CD4-positive, alpha-beta T cell treated with Interleukin-17A for 4 hours (primary cell): ENCODE measurements at places on chromosomes 2 and 18.

DNA sequence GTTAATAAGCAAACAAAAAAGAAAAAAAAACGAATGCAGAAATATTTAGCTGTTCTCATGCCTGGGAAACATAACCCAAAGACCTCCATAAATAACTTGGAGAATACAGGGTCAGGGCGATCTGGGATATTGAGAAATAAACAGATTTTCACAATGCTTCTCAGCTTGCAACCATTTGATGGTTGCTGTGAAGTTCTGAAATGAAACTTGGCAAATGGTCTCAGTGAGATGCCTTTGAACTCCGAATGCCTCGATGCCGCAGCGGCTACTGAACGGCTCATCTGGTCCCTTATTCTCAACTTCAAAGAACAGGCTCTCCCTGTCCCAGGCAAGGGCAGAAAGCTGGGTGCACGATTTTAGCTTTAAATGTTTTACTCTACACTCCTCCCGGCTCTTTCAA, 78.1 kb downstream of the ZNF516 start:
- no peak for DNase-seq

- DNase-seq, result no peak
These were observed 490.7 kb downstream of the EIPR1 start for GRCh38 chr2:2886922-2887321.

GRCh38 chr2:1800716-1801388, 56.5 kb upstream of the PXDN start:
- DNase-seq, result no peak

- DNase-seq, result no peak
These were observed 83.3 kb downstream of the DPP4 start for GRCh38 chr2:161990741-161991140.

- DNase-seq, result no peak
These were observed 70.0 kb downstream of the SLC25A12 start for GRCh38 chr2:171824086-171824485.

DNA sequence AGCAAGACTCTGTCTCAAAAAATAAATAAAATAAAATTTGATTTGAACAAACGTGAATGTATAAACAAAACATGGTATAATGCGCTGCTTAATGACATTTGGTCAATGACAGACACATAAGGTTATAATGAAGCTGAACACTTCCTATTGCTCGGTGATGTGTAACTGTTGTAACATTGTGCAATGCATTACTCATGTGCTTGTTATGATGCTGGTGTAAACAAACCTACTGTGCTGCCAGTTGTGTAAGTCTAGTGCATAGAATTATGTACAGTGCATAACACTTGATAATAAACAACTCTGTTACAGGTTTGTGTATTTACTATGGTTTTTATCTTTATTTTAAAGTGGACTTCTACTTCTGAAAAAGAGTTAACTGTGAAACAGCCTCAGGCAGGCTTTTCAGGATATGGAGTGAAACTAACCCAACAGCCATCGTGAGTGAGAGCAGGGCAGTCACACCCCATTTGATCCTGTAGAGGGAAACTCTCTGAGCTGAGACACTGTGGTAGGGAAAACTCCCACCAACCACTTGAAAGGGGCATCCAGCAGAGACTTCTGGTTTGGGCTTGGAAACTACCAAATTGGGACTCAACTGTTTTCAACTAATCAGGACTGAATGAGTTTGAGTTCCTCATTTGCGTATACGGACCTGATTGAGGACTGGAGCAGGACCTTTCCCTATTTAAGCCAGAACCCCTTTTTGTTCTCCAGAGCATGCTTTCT, 8.7 kb upstream of the RPRD1A start:
- no peak for DNase-seq

DNA sequence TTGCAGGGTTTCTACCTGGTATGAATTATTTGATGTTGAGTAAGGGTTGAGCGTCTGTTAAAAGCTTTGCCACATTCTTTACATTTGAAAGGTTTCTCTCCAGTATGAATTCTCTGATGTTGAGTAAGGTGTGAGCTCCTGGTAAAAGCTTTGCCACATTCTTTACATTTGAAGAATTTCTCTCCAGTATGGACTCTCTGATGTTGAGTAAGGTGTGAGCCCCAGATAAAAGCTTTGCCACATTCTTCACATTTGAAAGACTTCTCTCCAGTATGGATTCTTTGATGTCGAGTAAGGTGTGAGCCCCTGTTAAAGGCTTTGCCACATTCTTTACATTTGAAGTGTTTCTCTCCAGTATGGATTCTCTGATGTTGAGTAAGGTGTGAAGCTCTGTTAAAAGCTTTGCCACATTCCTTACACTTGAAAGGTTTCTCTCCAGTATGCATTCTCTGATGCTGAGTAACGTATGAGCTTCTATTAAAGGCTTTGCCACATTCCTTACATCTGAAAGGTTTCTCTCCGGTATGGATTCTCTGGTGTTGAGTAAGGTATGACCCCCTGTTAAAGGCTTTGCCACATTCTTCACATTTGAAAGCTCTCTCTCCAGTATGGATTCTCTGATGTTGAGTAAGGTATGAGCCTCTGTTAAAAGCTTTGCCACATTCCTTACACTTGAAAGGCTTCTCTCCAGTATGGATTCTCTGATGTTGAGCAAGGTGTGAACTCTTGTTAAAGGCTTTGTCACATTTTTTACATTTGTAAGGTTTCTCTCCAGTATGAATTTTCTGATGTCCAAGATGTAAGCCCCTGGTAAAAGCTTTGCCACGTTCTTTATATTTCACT, 27.1 kb downstream of the ZNF519 start:
- no peak for DNase-seq

GRCh38 chr2:218003981-218004419, 1.2 kb upstream of the TNS1 start:
- no peak for DNase-seq

- DNase-seq, result no peak
These were observed 152.7 kb upstream of the NT5C1B start for GRCh38 chr2:18741895-18742732.

- no peak for DNase-seq
These were observed 4.5 kb downstream of the RPL37A start for GRCh38 chr2:216503159-216503629.

- no peak for DNase-seq
These were observed 26.0 kb downstream of the EFHD1 start for GRCh38 chr2:232659359-232659758.

DNA sequence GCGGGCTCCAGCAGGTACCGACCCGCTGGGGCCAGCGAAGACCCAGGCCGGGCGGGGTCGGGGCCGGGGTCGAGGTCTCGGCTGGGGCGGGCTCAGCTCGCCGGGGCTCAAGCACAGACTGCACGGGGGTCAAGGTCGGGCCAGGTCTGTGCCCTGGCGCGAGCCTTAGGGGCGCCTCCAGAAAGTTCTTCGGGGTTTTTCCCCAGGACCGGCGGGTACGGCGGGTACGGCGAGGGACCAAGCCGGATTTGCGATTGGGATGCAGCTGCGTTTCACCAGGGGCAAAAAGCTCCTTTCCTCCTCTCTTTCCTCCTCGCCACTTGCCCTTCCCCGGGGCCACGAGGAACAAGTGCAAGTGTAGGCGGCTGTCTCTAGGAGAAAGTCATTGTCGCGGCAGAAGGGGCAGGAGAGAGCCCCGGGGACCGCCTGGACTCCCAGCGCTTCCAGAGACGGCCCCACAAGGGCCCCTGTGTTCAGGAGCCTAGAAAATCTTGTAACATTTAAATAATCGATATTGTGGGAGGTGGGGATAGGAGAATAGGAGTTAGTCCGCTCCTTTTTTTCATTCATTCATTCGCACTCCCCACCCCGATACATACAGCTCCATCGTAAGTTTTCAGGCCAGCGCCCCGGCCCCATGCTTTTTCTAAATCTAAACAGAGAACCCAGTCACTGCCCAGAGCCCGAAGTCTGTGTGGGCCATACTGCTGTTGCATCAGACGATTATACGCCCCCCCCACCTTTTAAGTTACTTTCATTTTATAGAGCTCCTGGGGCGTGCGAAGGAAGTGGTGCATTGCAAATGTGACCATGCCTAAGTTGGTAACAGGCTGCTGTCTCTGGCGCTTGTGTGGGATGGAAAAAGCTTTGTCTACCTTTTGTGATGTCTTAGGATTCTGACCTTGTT, 679 bp downstream of the PMAIP1 start:
- peak; percentile 68 for DNase-seq

GRCh38 chr2:236833501-236834073, 252.1 kb upstream of the COPS8 start:
- no peak for DNase-seq

DNA sequence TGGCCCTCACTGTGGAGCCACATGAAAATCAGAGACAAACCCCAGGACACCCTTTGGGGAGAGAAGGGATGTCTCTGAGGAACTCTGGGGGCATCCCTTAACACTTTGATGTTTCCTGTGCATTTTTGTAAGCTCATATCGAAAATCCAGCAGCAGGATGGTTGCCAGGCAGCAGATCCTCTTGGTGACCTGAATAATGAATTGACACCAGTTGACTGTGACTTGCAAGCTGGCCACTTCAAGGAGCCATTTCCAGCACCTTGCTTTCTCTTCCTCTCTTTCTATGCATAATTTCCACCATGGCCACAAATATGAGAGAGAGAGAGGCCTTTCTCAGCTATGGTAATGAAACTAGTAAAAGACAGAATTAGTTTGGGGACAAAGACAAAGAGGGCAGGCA, 91.7 kb downstream of the NRP2 start:
- no peak for DNase-seq

DNA sequence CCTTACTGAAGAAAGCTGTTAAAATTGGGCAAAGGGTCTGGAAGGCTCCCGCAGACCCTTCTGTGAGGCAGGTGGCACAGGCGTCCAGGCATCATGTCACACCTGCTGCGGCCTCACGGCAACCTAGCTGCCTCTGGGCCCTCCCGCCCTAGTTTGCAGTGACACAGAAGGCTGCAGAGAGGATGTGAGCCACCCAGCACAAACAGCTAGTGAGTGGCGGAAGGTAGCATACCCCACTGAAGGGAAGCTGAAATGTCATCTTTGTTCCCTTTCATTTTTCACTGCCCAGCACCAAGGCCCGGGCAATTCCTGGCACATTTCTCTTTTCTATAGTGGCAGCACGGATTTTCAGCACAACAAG, 53.8 kb downstream of the TRAPPC12 start:
- no peak for DNase-seq

- no peak for DNase-seq
These were observed 116.0 kb upstream of the AQP4 start for GRCh38 chr18:26981360-26982082.

GRCh38 chr18:11327391-11328009, 178.1 kb upstream of the PIEZO2 start:
- DNase-seq, result no peak

DNA sequence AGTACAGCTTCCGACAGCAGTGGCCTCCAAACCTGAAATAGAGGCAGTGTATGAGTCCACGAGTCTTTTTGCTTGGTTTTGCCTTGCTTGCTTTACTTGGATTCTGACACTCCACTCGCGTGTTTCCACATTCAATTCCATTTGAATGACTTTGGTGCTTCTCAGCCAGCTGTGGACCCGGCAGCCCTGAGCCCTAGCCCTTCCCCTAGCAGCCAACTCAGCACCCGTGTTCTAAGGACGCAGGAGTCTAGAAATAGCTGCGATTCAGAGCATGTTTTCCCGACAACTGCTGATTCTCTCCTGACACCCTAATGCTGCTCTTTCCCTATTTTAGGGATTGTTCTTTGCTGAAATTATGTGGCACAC, 20.6 kb downstream of the LRRFIP1 start:
- DNase-seq, result no peak

GRCh38 chr2:205427112-205427511, 255.2 kb upstream of the NRP2 start:
- no peak for DNase-seq

DNA sequence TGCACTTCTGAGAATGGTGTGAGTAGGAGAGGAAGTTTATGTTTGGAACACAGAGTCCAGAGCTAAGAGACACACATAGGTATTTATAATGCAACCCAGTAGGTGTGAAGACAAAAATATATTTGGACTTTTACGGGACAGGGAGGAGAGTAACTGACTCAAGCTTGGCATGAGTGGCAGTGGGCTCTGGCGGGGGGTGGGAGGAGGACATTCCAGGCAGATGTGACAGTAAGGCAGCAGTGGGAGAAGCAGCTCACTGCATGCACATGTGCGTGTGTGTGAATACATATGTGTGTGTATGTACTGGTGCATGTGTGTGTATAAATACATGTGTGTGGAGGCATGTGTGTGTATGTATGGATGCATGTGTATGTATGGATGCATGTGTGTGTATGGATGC, 51.4 kb downstream of the DCDC2C start:
- no peak for DNase-seq

DNA sequence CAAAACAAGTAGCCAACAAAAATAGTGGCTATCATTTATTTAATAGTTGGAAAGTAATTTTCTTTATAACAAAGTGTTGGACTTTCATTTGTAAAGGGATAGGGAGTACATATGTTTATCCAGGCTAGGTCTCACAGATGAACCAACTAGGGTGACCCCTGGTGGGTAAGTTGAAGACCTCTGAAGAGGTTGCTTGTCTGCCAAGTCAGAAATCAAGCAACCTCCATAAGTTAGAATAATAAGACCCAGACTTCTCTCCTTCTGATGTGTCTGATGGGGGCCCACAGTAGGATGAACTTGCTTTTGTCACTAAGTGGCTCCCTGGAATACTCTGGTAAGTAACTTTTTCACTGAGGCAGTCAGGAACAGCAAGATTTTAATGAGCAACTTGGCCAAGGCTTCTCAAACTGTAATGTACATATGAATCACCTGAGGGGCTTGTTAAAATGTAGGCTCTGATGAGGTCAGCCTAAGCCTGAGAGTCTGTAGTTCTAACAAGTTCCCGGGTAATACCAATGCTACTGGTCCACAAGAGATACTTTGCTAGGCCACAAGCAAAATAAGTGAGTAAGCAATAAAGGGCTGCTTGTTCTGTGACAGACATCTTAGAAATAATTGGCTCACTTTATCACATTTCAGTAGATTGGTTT, 319.6 kb downstream of the PIK3C3 start:
- no peak for DNase-seq

GRCh38 chr18:34511435-34511834, 198.7 kb upstream of the DTNA start:
- DNase-seq, result no peak

GRCh38 chr2:129078548-129078947, 759.9 kb upstream of the HS6ST1 start:
- no peak for DNase-seq

- DNase-seq, result no peak
These were observed 117.6 kb upstream of the CXCR4 start for GRCh38 chr2:136235546-136235945.

GRCh38 chr18:21049306-21049705, 62.3 kb downstream of the ROCK1 start:
- DNase-seq, result no peak

DNA sequence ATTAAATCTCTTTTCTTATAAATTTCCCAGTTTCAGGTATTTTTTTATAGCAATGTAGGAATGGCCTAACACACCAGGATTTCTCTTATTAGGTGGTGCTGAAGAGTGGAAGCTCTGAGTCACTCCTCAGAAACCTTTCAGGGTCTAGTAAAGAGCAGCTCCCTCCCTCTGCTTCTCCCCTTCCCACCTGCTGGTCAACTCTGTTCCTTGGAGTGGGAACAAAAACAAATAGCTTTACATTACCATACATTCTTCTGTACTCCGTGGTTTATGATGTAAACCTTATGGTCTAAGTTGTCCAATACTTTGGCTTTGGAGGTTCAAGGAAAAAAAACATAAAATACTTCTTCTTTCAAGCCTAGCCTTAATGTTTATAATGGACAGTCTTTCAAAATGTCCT, 2.7 kb upstream of the IL1R1 start:
- no peak for DNase-seq
